ENCODE measurements at places on chromosomes 7 and 10. TPM values are rescaled to one million over a fixed set of nuclear protein-coding genes. Genes with fewer than 3 reads are reported as not detected.

- DNase-seq = no peak
Measured at GRCh38 chr10:61633665-61634064, 29.1 kb upstream of the CABCOCO1 start.

- no peak for DNase-seq
Measured at GRCh38 chr7:51270965-51271364, 45.6 kb downstream of the COBL start.

DNA sequence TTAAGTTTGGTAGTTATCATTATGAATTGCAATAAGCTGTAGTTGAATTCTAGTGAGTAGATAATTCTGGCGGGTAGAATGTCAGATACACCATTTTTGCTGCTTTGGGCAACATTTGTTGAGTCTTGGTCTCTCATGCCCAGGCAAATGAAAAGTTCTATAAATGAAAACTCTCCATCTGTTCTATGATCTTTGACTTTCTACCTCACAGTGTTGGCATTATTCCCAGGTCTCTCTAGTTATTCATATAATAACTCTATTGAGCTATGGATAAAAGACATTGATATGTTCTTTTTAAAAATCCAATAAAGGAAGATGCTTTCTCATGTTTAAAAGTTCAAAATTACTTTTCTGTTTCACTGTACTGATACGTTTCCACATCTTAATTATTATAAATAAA, 415.3 kb upstream of the SEMA3D start:
- no peak for DNase-seq

The WBP1L gene
- total RNA-seq = 21.2 TPM

The SPOCK2 gene
- total RNA-seq = 1.4 TPM

The RASSF4 gene
- 16.4 TPM for total RNA-seq

GRCh38 chr10:78721231-78721630, 347.5 kb upstream of the ZMIZ1 start:
- DNase-seq = no peak

GRCh38 chr10:70296406-70296899, 12.6 kb upstream of the NPFFR1 start:
- no peak for DNase-seq

GRCh38 chr10:102300278-102300843, 55.0 kb downstream of the GBF1 start:
- no peak for DNase-seq

DNA sequence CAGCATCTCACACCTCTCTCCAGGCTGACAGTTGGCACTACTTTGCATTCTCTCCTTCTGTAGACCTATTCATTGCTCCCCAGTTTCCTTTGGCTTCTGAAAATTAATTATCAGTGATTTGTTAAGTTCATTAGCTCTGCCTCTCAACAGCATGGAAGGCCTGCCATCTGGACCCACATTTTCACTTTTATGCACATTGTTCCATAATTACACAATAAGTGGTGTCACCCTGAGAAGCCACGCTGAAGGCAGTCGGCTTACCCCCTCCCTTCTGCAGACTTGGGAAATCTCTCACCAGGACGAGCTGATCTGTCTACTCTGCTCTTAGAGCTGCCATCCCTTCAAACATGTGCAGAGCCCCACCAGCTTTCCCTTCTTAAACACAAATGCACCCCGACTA, 64.7 kb downstream of the SLIT1 start:
- no peak for DNase-seq

DNA sequence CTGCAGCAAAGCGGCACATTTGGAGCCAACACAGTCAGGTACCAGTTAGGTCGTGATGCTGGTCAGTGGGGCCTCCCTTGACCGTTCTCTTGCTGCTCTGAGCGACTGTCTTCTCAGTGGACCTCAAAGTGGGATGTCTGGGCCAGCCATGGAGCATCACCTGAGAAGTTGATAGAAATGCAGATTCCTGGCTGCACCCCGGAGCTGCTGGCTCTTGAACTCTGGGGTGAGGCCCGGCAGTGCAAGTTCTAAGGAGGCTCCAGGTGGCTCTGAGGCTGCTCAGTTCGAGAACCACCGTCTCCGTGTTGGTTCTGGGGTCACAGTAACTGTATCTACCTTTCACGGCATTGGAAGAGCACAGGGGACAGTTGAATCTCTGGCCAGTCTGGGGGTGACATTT, 147.5 kb downstream of the WDR37 start:
- no peak for DNase-seq

The PFKFB3 gene
- 39.3 TPM for total RNA-seq

- no peak for DNase-seq
Measured at GRCh38 chr7:73615886-73616285, 8.4 kb downstream of the MLXIPL start.

- DNase-seq = no peak
Measured at GRCh38 chr10:24711465-24711864, 12.2 kb downstream of the ARHGAP21 start.

DNA sequence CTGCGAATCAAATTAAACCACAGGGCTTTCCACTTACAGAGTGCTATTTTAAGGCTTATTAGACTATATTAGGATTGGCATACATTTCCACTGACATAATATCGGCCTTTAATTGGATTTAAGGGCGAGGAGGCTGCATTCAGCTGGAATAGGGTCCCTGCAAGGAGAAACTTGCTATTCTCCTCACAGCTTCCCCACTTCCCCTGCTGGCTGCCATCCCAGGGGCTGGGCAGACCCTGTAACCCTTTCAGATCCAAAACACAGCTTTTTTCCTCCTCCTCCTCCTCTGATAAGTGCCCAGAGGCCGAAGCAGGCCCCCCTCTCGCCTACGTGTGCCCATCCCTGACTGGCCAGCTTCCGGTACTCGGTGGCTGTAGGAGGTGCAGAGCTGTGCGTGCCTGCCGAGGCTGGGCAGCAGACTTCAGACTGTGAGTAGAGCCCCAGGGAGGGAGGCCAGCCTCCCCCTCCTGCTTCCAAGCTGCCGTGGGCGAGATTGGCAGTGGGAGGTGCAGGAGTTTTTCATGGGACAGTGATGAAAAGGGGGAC, 224.2 kb downstream of the PLXNA4 start:
- DNase-seq = no peak

GRCh38 chr10:94439275-94439861, 37.0 kb downstream of the TBC1D12 start:
- no peak for DNase-seq

- DNase-seq = peak; percentile 48
Measured at GRCh38 chr10:57657164-57657765, 610.4 kb downstream of the IPMK start.

GRCh38 chr7:22208799-22209198, 148.2 kb downstream of the RAPGEF5 start:
- DNase-seq = no peak

The OR6B1 gene
- total RNA-seq = not detected

The CDH23 gene
- total RNA-seq = 2.0 TPM

DNA sequence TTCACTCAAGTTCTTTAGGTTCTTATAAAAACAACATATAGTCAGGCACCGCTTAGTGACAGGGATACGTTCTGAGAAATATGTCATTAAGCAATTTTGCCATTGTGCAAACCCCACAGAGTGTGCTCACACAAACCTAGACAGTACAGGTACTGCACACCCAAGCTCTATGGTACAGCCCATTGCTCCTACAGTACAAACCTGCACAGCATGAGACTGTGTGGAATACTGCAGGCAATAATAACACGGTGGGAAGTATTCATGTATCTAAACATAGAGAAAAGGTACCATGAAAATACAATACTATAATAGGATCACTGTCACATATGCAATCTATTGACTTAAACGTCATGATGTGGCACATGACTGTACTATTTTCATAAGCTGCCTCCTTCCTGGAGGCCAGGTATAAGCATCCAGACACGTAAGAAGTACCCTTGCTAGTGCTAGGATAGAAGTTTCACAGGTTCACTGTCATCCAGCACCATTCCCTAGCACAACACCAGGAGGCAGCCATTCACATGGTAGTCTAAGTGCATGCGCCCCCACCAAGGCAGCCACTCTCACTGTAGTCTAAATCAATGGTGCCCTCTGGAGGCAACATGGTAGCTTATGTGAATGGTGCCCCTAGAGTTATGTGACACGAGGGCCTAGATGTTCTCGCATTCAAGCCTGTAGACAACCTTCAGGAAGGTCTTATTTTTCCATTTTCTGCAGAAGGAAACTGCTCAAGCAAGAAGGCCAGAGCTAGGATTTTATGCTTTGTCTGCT, 98.5 kb downstream of the ARHGAP22 start:
- DNase-seq = no peak

DNA sequence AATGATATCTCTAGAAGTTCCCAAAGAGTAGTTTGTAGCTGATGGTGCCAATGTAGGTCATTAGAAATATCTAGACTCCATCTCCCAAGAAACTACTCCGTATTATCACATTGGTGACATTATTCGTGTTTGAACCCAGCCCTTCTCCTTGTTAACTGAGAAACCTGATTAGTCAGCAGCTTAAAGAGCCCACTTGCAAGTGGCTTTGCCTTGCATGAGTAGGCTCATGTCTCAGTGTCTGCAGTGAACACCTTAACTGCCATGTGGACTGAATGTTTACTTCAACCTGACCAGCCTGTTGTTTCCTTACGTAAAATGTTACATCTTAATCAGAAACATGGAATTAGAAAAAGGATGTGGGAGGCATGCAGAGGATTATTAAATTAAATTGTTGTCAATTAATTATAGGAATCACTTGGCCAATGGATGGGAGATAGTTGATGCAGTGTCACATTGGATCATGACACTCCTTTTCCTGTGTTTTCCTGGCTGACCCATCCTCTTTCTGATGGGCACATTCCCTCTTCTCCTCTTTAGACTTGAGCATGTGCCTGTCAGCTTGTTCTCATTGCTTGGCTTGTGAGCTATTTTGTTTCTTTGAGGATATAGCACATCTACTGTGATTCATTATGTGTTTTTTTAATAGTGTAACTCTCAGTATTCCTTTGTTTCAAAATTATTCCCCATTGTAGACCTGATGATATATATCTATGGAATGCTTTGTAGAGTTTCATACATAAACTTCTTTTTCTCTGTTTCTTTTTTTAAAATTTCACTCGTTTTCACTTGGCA, 18.0 kb downstream of the STARD3NL start:
- DNase-seq = no peak

DNA sequence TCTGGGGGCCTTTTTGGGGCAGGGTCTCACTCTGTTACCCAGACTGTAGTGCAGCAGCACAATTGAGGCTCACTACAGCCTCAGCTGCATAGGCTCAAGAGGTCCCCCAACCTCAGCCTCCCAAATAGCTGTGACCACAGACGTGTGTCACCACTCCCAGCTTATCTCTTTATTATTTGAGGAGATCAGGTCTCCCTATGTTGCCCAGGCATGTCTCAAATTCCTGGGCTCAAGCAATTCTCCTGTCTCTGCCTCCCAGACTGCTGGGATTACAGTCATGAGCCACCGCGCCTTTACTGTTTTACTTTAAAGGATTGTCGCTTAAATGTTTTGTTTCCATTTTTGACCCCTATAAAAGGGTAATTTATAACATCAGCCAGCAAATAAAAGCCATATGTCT, 502.6 kb upstream of the AUTS2 start:
- DNase-seq = no peak

DNA sequence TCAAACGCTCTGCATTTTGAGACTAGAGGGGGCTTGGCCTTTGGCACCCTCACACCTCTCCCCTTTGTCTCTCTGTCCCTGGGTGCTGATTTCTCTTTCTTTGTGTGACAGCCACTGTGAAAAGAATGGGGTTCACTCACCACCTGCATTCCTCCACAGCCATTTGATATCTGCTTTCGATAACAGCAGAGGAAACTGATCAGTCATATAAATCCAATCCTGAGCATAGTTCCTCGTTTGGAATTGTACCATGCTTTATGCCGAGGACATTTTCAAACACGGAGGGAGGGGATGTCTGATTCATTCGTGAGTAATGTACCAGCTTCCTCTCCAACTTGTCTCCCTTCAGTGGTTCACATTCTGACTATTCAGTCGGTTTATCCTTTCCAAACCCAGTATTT, 15.8 kb downstream of the MET start:
- no peak for DNase-seq

- DNase-seq = no peak
Measured at GRCh38 chr7:21617916-21618390, 75.1 kb downstream of the DNAH11 start.

- DNase-seq = no peak
Measured at GRCh38 chr10:71812913-71813590, 38.0 kb downstream of the PSAP start.

- DNase-seq = no peak
Measured at GRCh38 chr7:14806891-14807290, 95.7 kb downstream of the DGKB start.

DNA sequence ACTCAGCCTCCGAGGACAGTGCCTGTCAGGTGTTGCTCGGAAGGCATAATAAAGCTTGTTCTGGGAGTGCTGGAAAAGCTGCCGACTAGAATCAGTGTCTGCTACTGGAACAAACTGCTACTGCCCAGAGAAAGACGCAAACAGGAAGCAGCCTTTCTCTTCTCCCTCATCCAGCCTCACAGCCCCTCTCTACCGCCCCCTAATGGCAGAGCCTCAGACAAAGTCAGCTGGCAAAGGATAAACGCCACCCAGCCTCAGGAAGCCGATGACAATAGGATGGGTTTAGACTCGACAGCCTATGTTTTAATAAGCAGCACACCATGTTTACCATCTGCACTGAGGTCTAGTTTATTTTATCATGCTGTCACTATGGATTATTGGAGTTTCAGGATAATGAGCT, 169.5 kb upstream of the LYZL1 start:
- DNase-seq = peak; percentile 63

GRCh38 chr7:130491841-130492522, at the start of gene MEST:
TSS of gene MEST (plus strand) at chr7:130492085. CDS start at chr7:130492314, 229 bp downstream.
- peak; percentile 20 for DNase-seq

DNA sequence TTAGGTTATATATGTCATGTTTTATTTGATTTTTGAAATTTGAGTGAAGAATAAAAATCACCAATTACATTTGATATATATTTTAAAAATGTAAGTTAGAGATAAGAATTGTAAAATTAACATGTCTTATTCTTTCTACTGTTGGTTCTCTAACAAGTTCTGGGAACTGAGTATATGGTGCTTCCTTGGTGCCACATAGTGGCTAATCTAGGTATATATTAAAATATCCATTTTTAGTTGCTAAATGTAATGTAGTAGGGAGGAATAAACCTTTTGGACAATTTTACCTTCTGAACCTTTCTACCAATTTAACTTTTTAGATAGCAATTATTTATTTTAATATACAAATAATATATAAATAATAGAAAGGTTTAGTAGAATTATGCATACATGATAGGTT, 17.5 kb downstream of the CFAP69 start:
- DNase-seq = no peak

- no peak for DNase-seq
Measured at GRCh38 chr7:1620835-1621234, 49.2 kb upstream of the ELFN1 start.

The CLRN3 gene
- not detected for total RNA-seq
